ENCODE measurements at places on chromosomes 16 and 17.

DNA sequence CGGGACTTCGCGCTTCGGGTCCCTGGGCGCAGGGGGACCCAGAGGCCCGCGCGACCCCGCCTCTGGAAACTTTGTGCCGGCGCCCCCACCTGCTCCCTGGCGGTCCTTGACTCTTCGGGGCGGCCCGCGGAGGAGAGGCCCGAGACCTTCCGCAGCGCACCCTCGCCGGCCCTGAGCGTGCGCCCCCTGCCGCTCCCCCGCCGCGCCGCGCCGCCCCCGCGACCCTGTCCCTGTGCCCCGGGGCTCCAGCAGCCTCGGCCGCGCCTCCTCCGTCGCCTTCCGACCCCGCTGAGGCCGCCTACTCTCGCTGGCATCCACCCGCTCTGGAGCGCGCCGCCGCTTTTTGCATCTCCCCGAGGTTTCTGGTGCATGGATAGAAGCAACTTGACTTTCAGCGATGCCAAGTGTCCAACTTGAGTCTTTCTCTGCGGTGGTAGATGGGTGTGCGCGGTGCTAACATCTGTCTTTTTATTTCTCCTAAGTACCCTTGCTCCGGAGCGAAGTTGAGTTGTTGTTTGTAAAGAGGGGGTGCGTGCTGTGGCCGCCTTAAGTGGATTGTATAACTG, 414 bp downstream of the DUSP14 start:
- peak; percentile 11 for DNase-seq

GRCh38 chr17:15457723-15458094, 9.7 kb downstream of the CDRT4 start:
- DNase-seq, result no peak

DNA sequence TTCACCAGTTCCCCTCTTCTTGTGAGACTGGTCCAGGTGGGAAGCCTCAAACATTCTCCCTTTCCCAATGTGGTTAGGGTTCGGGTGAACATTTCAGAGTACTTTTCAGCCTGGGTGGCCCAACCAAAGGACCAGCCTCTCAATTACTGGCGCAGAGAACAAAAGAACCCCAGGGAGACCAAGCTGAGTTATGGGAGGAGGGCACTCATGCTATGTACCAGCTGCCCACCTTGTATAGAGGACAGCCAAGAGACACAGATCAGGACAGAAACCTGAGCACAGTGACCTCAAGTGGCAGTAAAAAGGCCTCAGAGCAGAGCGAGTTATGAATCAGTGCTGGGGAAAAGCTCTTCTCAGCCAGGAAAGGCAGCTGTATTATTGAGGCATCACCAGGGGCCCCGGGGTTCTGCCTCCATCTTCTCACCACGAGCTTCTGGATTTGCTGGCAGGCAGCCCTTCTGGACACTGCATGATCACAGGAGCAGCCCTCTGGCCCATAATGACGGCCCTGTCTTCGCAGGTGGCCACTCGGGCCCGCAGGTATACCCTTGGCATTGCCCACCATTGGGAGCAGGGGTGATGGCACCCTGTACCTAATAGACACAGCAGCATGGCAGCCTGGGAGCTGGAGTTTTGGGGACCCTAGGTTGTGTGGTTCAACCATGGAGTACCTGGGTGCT, 3.8 kb downstream of the G6PC3 start:
- no peak for DNase-seq

GRCh38 chr16:68179855-68180254, 56.1 kb downstream of the ESRP2 start:
- no peak for DNase-seq

DNA sequence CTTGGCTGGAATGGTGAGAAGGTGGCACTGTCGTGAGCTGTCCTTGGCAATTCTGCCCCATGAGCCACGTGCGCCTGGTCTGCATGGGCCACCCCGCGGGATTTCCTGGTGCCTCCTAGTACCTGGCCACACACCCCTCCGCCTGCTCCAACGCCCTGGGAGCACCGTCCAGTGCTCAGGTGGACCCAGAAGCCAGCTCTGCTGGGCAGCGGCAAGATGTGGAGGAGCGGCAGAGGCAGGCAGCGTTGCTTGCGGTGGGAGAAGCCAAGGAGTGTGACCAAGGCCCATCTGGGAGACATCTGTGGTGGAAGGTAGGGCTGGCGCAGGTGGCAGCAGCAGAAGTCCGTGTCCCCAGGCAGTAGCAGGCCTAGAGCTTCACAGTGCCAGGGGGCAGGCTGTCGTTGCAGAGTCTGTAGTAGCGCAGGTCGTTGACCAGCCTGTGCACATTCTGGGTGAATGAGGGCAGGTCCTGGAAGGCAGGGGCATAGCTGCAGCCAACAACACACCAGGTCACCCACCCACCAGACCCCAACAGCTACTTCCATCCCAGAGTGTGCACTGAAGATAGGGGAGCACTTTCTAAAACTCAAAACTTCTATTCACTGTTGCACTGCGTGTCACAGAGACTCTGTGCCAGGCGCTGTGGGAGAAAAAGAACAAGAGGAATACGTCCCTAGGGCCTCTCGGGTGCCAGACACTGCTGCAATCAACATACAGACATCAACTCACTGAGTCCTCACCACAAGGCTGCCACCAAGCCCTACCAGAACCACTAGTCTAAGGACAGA, 34.9 kb upstream of the GSG1L start:
- no peak for DNase-seq

DNA sequence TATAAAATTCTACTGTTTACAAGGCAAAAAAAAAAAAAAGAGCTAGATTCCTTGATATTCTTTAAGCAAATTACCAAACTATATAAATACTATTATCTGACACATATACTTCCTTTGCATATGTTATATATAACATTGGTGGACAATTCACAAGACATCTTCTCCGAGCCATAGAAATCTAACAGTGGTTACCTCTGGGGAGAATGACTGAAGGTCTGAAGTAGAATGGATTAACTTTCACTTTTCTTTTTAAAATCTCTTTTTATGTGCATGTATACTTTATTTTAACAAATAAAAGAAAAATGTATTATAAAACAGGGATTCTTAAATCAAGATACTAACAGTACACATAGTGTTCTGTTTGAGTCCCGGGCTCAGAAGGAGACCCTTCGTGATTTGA, 131.0 kb downstream of the MRTFB start:
- DNase-seq, result no peak

- no peak for DNase-seq
Measured at GRCh38 chr16:81796035-81796434, 16.9 kb downstream of the PLCG2 start.

GRCh38 chr17:75808549-75808904, 23.9 kb downstream of the UNK start:
- DNase-seq, result no peak

- DNase-seq, result no peak
Measured at GRCh38 chr17:46059486-46059885, 60.4 kb downstream of the STH start.

DNA sequence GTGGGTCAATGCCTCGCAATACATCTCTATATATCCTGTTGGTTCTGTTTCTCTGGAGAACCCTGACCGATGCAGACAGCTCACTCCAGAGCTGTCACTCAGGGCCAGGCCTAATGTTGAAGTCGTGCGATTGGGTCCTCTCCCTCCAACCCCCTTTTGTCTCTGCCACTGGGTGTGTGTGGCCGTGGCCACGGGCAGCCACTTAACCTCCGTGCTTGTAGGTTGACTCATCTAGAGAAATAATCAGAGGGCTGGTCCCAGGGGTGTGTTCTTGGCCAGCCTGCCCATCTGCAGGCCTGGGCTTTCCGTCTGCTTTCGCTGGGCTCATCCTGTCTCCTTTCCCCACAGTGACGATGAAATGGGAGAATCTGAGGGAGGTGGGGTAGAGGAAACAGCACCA, 7.4 kb downstream of the ADAD2 start:
- DNase-seq, result no peak

DNA sequence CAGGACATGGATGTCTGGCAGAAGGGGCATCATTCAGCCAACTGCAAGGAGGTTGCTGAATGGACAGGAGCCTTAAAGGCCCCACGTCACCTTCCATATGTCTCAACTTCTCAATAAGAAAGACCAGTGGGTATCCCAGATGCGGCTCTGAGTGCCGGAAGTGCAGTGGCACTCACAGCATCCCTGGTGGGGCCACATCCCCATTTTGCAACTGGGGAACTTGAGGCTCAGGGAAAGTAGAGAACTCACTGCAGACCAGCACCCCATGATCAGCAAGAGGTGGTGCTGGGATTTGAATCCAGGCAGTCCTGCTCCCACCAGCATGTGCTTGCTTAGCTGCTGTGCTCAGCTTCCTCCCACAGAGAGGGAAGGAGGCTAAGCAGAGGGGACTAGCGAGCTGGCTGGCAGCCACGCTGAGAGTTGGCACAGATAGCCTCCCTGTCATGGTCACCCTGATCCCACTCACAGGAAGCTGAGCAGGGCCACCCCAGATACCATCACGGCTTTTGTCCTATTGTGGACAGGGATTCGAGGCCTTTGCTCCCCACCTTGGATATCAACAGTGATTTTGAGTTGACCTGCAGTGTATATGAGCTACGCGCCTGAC, 294.2 kb upstream of the FOXF1 start:
- DNase-seq, result no peak

DNA sequence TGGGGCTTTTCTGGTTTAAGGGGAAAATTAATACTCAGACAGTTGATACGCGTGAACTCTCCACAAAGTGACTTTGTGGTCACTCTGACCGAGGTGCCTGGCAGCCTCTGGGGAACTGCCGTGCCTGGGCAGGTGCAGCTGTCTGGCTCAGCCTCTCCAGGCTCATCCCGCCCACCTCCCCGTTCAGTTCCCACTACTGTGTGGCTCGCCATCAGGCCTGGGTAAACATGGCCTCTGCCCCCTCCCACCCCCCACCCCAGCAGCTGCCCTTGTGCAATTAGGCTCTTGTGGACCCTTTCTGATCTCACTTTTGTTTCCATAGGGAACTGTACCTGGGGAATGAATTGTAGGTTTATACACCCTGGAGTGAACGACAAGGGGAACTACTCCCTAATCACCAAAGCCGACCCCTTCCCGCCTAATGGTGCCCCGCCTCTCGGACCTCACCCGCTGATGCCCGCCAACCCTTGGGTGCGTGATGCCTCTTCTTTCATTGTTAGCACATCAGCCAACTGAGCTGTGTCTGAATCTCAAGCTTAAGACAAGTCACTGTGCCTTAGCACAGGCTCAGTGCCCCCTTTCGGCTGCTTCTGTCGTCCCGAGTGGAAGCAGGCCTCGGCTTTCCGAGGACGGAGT, 27.8 kb downstream of the ZC3H18 start:
- no peak for DNase-seq

DNA sequence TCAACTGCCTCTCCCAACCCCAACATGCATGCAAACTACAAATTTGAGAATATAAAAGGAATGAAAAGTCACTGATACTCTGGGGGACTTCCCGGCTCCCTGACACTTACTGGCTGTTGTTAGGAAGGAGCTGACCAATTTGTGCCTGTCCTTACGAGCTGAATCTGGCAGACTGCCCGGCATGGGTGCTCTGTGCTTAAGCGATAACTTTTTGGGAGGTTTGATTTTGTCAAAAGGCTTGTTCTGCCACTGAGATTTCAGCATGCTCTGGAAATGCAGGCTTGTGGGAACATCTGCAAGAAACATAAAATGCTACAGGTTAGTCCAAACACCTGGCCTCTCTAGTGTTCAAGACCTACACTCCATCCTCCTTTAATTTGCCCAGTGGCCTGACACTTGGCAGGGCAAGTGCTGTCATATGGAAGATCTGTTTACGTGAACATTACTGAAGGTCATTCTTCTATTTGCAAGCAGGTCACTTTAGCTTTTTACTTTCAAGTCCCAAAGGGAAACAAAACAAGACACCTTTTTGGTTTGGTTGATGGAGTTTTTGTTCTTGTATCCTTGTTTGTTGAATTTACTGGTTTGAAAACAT, 40.6 kb downstream of the STH start:
- no peak for DNase-seq

- no peak for DNase-seq
Measured at GRCh38 chr17:45341533-45342158, 24.8 kb upstream of the MAP3K14 start.

DNA sequence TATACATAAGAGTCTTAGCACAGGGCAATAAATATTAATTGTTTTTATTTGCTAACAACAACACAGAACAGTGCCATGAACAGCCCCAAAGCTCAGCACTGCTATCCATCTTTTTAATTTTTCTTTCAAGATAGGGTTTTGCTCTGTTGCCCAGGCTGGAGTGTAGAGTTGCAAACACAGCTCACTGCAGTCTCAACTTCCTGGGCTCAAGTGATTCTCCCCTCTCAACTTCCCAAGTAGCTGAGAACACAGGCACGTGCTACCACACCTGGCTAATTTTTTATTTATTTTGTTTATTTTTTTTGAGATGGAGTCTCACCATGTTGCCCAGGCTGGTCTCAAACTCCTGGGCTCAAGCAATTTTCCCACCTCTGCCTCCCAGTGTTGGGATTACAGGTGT, 47.6 kb upstream of the AKAP1 start:
- no peak for DNase-seq

DNA sequence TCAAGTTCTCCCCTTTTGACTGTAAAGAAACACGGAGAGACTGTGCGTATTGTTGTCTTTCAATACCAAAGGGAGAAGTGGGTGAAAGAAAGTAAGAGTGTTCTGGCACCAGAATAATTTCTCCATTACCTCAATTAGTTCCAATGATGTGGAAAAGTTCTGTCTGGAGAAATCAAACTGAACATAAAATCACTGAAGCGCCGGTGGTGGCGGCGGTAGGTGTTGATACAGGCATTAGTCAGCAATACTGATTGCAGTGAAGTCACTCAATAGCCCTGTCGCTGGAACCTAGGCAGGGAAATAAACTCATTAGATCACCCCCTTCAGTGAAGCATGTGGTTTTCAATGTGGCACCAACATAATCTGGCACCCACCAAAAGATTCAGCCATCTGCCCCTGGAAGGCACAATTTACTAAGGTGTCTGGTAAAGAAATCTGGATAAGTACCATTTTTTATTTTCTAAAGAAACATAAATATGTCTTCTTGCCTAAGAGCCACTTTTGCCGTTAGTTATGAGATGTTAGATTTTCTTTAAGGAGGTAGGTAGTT, 274.2 kb upstream of the SOX9 start:
- no peak for DNase-seq

DNA sequence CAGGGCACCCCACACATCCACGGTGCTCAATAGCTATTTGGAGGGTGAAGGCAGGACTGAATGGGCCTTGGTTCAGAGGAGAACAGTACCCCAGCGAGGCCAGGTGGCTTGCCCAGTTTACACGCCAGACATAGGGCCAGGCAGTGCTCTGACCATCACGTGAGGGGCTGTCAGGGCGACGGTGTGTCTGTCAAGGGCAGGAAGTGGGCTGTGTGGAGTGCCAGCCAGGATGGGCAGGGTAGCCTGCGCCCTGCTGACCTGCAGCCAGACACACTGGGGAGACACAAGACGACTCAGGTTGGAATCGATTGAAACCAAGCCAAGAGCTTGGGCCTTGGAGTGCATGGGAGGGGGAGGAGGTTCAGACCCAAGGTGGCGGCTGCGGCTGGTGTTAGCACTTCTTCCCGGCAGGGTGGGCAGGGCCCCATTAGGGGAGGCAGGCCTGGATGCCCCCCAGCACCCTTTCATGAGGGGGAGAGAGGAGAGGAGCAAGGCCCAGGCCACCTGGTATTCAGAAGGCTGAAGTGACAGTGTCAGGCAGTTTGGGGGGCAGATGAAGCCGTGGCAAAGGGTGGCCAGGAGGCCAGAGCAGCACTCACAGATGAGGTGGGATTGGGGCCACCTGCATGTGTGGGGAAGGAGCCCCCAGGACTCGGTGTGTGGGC, 68.2 kb downstream of the SREBF1 start:
- DNase-seq, result no peak
